ENCODE measurements at places on chromosomes 4 and X.

- DNase-seq = no peak
These were observed 16.4 kb downstream of the DDX3X start for GRCh38 chrX:41350150-41350975.

- no peak for DNase-seq
These were observed 81.7 kb downstream of the PCDH19 start for GRCh38 chrX:100328351-100328750.

- DNase-seq = no peak
These were observed 94.5 kb upstream of the PRKX start for GRCh38 chrX:3807906-3808305.

DNA sequence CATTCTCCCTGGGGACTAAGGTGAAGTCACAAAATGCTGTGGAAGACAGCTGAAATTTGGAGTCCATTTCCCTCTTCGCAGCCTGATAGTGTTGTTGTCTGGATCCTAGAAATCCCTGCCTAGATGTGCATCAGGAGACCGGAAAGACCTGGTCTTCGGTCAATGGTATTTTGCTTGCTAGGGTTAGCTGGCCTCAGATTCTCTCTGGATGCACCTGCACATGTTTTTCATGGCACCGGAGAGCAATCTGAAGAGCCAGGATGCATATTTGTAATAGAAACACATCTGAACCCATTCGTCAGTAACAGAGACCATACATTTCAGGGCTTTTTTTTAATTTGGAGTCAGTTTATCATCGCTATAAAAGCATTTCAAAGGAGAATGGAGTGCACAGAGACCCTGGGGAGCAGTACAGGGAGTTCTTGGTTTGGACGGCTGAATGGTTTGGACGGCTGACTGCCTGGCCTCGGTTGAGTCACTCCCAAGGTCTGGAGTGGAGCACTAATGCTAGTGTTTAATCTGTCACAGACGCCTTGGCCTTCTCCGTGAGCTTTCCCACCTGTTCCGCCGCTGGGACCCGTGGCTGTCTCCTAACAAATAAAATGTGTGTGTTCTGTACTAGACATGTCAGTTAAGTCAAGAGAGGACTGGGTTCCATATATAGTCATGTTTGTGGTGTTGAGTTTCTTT is 7.5 kb upstream of the PDLIM3 start:
- no peak for DNase-seq

DNA sequence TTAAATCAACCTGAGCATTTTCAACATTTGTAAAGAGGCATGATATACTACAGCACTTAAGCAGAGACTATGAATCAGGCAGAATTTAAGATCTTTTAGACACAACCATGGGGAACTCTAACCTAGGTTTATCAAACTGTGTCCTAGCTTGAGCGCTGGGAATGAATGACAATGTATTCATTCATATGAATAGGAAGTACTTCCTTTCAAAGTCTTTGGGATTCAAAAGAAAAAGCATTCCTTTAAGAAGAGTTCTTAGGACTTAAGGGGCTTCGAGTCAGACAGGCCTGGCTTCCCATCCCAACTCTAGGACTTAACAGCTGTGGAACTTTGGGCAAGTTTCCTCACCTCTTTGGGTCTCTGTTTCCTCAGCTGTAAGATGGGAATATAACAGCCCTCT is 104.6 kb downstream of the ANAPC4 start:
- no peak for DNase-seq

- no peak for DNase-seq
These were observed 479.4 kb downstream of the AFF2 start for GRCh38 chrX:148979786-148980185.

DNA sequence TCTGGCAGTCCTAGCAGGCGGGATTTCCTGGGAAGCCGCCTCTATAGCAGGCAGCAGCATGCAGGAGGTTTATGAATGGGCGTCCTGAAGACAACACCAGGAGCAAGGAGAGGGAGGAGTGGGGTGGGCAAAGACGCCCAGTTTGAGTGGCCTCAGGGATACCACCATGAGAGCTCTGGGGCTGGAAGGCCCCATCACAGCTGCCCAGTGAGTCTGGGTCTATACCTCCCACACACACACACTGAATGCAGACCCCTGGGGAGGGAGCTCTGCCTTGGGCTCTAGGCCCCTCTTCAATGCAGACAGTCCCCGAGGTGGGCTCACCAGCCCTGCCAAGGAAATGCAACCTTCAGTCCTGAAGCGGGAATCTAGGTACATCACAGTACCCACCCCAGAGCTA is 98.6 kb downstream of the AFAP1 start:
- no peak for DNase-seq

- no peak for DNase-seq
These were observed 232.4 kb downstream of the DCTD start for GRCh38 chr4:182684796-182685195.

- no peak for DNase-seq
These were observed 837 bp downstream of the NAT8L start for GRCh38 chr4:2059726-2060602.

GRCh38 chrX:80285131-80285773 is 135.0 kb upstream of the TENT5D start:
- DNase-seq = no peak

DNA sequence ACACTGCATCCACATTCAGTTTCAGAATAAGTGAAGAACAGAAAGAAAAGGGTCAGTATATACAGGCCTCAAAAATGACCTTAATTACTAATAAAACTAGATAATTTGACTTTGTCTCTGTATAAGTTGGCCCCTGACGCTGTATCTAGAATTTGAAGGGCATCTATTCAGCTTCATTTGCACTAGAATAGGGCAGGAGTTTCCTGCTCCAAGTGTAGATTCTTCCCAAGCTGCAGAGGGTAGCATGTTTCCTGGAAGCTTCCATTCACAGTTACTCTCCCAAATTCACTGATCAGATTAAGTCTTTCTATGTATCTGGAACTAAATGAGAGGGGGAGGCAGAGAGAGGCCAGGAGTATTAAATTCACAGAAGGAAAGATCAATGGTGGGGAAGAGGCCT is 90.9 kb downstream of the GC start:
- DNase-seq = no peak

DNA sequence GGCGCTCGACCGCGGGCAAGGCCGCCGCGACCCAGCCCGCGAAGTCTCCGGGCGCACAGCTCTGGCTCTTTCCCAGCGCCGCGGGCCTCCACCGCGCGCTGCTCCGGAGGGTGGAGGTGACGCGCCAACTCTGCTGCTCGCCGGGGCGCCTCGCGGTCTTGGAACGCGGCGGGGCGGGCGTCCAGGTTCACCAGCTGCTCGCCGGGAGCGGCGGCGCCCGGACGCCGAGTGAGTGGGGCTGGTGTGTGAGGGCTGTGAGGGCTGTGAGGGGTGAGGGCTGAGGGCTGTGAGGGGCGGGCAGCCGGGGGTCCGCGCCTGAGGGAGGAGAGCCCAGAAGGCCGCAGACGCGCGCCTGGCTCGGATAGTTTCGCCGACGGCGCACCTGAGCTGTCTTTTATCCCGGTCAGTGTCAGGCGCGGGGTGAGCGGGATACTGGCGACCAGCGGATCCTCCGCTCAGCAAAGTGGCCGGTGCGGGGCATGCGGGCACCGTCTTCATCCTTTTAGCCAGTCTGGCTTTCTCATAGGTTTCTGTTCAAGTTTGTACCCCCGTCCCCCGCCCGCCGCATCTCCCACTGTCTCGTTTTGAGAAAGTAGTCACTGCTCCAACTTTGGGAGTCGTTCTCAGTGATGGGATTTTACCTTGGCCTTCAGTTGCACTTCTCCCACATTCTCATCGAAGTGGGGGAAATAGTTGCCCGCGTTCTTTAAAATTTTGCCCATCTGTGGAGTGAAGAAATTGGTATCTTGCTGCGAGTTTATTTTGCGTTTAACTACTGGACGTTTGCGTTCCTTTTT is 586 bp downstream of the HERC5 start:
- peak; percentile 24 for DNase-seq

- no peak for DNase-seq
These were observed 174.5 kb upstream of the MXRA5 start for GRCh38 chrX:3520982-3521381.

- peak; percentile 53 for DNase-seq
These were observed 12.6 kb downstream of the ELF4 start for GRCh38 chrX:130097507-130098209.

- DNase-seq = no peak
These were observed 8.6 kb downstream of the MAGEA4 start for GRCh38 chrX:151921292-151921691.

GRCh38 chr4:121277194-121278105 is 103.4 kb downstream of the QRFPR start:
- no peak for DNase-seq

Data from NCI-H510A treated with DMSO at 0.1 percent for 48 hours (cell line).